ENCODE measurements at places on chromosomes 2 and 18.

DNA sequence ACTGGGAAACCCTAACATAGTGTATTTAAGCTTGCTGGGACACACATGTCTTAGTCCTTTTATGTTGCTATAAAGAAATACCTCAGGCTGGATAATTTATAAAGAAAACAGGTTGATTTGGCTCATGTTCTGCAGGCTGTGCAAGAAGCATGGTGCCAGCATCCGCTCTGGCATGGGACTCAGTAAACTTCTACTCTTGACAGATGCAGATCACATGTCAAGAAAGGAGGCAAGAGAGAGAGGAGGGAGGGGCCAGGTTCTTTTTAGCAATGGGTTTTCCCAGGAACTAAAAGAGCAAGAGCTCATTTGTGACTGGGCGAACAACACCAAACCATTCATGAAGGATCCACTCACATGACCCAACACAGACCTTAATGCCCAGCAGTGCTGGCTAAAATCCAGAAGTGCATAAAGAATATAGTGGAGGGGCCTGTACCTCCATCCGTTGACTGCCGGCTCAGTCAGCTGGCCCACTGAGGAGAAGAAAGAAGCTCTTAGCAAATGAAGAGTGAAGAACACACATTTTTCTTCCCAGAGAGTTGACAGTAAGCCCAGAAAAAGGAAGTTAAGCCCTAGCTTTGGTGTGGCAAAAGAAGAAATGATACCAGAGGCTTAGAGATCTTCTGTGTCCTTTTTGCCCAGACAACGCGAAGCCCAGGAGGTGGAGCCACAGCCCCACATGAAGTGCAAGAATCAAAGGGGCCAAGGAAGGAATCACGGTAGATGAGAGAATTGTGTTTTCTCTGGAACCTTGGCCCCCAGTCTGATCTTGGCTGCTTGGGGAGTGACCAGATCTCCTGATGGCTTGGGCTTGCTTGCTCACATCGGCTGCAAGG, 183.5 kb upstream of the FAM98A start:
- DNase-seq, result no peak

GRCh38 chr18:25786758-25787157, 303.7 kb downstream of the SS18 start:
- no peak for DNase-seq

DNA sequence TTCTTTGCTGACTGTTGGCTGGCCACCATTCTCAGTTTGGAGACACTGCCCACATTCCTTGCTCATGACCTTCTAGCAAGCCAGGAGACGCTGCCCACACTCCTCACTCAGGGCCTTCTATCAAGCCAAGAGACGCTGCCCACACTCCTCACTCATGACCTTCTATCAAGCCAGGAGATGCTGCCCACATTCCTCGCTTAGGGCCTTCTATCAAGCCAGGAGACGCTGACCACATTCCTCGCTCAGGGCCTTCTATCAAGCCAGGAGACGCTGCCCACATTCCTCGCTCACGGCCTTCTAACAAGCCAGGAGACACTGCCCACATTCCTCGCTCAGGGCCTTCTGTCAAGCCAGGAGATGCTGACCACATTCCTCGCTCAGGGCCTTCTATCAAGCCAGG, 131.3 kb upstream of the CBLN2 start:
- DNase-seq, result no peak

GRCh38 chr2:79191081-79191480, 31.5 kb upstream of the REG3A start:
- DNase-seq, result no peak

DNA sequence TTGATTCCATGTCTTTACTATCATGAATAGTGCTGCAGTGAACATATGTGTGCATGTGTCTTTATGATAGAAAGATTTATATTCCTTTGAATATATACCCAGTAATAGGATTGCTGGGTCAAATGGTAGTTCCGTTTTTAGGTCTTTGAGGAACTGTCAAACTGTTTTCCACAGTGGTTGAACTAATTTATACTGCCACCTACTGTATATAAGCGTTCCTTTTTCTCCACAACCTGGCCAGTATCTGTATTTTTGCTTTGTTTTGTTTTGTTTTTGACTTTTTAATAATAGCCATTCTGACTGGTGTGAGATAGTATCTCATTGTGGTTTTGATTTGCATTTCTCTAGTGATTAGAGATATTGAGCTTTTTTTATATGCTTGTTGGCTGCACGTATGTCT, 641.6 kb downstream of the SUCLG1 start:
- no peak for DNase-seq

- no peak for DNase-seq
Observed at GRCh38 chr2:48844417-48845155, 89.1 kb upstream of the LHCGR start.

- DNase-seq, result no peak
Observed at GRCh38 chr2:182630207-182630606, 85.8 kb upstream of the DNAJC10 start.

- no peak for DNase-seq
Observed at GRCh38 chr2:48496849-48497248, 33.1 kb upstream of the STON1 start.

- no peak for DNase-seq
Observed at GRCh38 chr18:3046216-3046808, 33.4 kb upstream of the LPIN2 start.

- no peak for DNase-seq
Observed at GRCh38 chr2:187612857-187613256, 58.6 kb upstream of the TFPI start.

- DNase-seq, result no peak
Observed at GRCh38 chr2:152560166-152560565, 157.1 kb downstream of the PRPF40A start.

DNA sequence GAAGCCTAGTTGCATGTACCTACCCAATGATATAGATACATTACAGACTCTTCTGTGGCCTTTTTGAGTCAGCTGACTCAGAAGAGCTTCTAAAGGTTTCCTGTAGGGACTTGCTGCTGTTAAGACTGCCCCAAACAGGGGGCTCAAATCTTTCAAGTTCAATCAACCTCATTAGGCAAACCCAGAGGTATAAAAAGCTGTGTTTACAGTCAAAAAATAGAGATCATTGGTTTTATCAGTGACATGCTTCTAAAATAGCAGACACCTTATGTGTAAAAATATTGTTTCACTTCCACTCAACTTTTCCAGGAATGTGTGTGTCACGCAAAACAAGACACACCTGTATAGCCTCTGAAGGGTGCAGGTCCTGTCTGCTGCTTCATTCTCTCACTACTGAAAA, 624.3 kb upstream of the FANCL start:
- no peak for DNase-seq

- DNase-seq, result no peak
Observed at GRCh38 chr2:73069041-73069854, 2.3 kb downstream of the SFXN5 start.

DNA sequence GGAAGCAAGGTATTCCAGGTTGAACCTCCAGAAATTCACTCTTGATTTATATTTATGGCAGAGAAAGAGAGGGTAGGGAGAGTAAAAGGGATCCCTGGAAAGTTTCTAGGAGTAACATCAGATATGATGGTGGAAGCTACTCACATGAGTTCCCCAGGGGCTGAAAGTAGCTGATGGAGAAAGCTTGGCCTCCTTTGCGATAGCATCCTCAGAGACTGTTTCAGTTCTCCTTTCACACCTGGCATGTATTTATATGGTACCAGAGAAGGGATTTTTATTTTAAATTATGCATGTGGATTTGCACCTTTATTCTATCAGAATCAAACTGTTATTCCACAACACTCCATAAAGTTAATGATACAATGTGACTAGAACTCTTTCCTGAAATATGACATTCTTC, 126.3 kb upstream of the OSR1 start:
- DNase-seq, result no peak

DNA sequence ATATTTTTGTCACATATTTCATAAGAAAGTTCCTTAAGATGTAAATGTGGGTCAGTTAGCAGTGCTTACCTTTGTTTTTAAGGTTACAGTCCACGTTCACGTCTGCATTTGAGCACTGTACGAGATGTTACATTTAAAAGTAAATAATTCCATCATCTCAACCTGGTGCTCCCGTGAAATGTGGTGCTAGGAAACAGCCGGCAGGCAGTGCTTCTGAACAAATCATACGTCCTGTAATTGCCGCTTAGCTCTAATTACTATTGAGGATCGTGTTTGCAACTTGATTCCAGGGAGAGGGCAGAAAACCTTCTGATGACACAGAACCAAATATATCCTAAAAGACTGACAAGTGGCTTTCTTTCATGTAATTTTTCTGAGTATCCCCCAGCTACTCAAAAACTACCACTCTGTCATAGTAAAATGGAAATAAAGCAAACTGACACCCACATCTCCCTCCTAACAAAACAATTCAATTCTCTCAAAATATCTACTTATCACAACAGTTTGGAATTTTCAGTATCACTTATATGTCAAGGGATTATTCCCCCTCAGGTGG, 297.8 kb upstream of the SESTD1 start:
- DNase-seq, result no peak

GRCh38 chr2:112817082-112817689, 19.4 kb downstream of the IL1B start:
- DNase-seq, result no peak

- DNase-seq, result no peak
Observed at GRCh38 chr2:132549935-132550670, 119.9 kb downstream of the LYPD1 start.

GRCh38 chr18:43222501-43222900, 54.8 kb downstream of the SYT4 start:
- DNase-seq, result no peak

- DNase-seq, result no peak
Observed at GRCh38 chr2:137951586-137951985, 12.7 kb upstream of the HNMT start.

DNA sequence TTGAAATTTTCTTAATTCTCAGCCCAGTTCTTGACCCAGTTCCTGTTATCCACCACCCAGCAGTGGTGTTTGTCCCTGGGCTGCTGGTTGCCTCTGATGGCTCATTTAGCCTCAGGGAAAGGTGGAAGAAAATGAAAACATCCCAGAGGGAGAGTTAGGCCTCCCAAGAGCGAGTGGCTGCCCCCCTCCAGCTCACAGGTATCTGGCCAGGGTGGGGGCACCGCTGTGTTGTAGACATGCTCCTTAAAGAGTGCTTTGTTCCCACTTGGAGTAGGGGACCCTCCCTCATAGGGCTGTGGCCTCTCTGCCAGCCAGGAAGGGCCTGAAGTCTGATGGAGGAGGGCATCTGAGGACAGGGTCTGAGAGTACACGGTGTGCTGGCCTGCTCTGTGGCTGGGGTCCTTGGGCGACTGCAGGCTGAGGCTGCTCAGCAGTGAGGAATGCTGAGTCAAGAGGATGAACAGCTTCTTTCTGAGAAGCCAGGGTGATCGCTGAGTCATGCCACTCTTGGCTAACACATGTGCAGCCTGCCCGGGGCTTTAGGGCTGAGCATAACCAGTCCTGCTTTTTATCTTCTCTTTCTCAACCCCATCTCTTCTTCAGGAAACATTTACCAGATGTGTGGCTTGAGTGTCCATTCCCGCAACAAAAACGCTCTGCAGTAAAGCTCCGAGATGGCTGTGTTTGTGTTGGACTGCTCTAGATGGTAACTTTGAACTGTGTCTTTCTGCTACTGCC, 72.3 kb downstream of the IL1R2 start:
- DNase-seq, result peak; percentile 33

- DNase-seq, result no peak
Observed at GRCh38 chr2:160920791-160921303, 239.4 kb upstream of the TANK start.

DNA sequence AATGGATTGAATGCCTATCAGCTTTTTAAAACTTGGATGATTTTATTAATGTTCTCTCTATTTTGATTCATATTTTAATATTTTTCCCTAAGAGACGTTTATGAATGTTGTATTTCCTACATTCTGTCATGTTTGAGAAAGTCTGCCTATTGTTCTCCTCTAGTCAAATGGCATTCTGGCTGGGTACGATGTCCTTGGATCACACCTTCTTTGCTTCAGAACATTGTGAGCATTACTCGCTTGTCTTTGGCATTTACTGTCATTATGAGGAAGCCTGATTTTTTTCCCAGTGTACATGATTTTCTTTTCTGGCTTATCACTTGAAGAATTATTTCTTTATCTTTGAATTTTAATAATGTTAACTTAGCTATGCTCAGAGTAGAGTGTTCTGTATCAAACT, 78.4 kb downstream of the CDC42EP3 start:
- no peak for DNase-seq

DNA sequence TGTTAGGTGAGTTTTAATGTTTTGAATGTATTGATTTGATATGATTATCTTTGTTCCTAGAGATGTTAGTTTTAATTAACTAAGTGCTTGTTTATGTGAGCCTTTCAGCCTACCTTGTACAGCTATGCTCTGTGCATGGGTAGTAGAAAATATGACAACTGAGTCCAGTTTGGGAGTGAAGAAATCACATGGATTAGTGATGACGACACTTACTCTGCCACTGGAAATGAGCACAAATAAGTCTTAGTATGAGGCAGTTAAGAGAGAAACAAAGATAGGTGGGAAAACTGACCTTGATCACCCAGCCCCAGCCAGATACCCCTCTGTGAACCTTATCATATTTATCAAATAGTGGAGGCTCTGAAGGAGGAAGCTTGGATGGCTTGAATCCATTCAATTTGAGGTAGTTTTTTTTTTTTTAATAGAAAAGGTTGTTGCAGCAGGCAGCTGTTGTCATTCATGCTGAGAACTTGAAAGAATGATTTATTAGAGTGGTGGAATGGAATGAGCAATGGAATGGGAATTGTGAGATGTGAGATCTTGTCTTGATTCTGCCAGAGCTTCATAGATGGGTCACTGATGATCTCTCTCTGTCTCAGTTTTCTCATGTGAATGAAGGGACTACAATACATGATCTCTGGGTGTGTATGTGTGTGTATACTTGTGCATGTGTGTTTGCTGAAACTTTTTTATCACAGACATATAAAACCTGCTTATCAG, 96.4 kb downstream of the MAP3K20 start:
- no peak for DNase-seq

DNA sequence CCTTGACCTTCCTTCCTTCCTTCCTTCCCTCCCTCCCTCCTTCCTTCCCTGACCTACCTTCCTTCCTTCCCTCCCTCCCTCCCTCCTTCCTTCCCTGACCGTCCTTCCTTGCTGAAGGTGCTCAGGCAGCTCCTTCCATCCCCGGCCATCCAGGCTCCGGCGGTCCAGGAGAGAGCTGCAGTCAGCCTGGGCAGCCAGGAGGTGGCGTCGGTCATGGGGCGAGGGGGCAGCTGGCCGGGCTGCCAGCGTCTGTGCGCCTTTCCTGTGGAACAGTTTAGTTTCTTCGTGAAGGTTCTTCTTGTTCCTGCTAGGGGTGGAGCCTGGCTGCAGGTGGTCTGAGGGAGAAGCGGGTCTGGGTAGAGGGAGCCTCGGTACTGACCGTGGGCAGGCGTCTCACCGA, 15.7 kb downstream of the GPR35 start:
- DNase-seq, result no peak
